ENCODE measurements at places on chromosomes 7 and 10.

DNA sequence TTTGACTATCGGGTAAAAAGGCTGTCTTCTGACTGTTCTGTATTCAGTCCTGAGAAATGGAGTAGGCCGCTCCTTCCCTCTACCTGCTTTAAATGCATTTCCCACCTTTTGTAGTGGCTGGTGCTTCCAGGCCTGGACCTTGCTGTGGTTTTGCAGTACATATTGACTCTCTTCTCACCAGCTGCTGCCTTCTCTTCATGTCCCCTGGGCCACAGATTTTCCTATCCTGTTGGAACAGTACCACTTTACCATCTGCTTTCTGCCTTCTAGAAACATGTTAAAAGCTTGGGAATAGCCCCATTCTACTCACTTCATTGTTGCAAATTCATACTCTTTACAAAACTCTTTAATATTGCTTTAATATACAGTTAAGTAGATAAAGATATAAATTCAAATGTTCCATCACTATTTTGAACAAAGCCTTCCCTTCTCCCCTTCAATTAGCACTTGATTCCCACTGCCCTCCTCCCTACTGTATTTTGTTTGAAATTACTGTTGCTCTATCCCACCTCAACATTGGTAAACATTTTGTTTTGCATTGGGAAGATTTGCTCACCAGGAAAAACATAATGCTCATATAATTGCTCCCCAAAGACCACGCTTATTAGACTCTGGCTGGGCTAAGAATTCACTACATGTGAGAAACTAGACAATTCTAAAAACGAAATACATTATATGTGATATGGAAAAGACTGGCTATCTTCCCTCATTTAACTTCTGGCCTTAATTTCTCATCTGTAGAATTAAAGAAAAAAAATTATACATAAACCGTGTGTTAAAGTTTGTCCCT lies 17.3 kb upstream of the SEMA3C start:
- no peak for DNase-seq

- DNase-seq: peak; percentile 2
These were observed 25.4 kb downstream of the CYP2C9 start for GRCh38 chr10:94963901-94964300.

GRCh38 chr10:122554131-122555036 lies 6.2 kb upstream of the DMBT1 start:
- DNase-seq: no peak

DNA sequence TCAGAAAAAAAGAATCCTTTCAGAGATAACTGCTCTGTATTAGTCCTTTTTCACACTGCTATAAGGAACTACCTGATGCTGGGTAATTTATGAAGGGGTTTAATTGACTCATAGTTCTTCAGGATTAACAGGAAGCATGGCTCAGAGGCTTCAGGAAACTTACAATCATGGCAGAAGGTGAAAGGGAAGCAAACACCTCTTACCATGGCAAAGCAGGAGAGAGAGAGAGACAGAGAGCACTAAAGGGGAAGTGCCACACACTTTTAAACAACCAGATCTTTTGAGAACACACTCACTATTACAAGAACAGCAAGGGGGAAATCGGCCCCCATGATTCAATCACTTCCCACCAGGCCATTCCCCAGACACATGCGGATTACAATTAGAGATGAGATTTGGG lies 114.2 kb downstream of the TES start:
- no peak for DNase-seq

DNA sequence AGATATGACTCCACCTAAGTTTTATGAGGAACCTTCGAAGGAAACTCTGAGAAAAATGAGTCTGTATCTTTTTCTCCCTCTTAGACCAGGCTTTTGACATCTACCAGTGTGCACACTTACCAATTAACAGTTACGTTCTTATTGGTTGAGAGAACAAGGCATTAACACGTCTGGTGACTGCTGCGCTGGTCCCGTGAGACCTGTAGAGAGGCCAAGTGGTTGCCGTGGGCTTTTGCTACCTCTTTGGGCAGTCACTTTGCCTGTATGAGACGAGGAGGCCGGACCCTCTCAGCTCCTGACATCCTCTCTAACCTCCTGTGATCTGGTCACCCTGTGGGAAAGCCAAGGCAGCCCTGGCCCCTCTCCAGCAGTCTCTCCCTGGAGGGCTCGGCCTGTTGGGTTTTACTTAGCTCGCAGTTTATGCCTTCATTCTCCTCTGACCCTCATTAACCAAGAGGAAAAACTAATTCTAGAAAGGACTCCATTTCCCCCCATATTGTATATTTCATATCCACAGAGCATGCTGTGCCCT lies 513.9 kb upstream of the GALNT17 start:
- no peak for DNase-seq

DNA sequence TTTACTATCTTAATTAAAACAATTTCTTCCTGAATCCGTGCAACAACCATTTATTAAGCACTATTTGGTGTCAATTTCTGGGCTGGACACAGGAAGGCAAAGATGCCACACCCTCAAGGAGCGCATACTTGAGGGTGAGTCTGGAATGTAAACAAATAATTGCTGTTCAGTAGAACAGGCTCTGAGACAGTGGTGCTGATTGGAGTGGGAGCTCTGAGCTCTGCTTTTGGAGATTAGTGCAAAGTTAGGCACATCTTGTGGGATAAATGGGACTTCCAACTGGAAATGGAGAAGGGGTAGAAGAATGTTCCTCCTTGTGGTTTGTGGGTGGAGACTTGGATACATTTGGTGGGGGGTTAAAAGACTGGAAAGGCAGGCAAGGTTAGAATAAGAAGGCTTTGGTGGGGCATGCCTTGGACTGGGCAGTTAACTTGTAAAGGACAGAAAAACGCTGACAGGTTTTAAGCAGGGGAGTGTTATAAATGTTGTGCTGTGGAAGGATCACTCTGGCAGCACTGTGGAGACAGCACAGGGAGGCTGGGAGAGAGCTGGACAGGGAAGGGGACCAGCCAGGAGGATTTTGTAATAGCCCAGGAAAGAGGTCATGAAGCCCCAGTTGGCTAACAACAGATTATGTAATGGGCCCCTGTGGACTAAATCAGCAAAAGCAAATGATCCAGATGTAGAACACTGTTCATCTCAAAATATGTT lies 80.7 kb downstream of the ZNF365 start:
- DNase-seq: no peak

DNA sequence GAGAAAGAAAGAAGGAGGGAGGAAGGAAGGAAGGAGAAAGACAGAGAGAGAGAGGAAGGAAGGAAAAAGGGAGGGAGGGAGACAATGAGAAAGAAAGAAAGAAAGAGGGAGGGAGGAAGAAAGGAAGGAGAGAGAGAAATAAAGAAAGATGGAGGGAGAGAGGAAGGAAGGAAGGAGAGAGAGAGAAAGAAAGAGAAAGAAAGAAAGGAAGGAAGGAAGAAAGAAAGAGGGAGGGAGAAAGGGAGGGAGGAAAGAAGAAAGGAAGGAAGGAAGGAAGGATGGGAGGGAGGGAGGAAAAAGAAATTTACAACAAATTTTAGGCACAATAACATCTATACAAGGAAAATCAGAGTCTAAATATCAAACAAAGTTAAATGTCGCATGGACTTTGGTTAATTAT lies 332.6 kb upstream of the KLF6 start:
- no peak for DNase-seq

GRCh38 chr10:3206511-3207157 lies 34.1 kb upstream of the PITRM1 start:
- DNase-seq: no peak

DNA sequence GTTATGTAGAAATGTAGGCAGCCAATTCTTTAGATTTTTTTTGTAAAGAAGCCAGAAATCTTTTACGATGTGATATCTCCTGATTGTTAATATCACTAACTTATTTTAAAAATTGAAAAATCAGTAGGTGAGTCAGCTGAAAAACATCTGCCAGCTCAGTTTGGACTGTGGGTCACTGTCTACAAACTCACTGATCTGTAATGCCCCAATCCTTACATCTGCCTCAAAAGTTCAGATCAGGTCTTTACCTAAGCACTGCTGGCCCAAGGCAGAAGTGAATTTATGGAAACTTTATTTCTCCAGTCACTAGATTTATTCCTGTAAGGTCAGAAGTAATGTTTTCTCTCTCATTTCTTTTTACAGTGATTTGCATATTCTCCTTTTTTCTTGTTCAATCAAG lies 31.0 kb upstream of the FAM13C start:
- no peak for DNase-seq

GRCh38 chr10:79411546-79412495 lies 33.6 kb downstream of the ZCCHC24 start:
- no peak for DNase-seq

GRCh38 chr7:7706101-7706511 lies 12.3 kb downstream of the RPA3 start:
- no peak for DNase-seq

- no peak for DNase-seq
These were observed at the start of gene SRGN for GRCh38 chr10:69087590-69088470. SRGN (plus strand) TSS chr10:69088103; CDS start chr10:69088158, 55 bp downstream.

DNA sequence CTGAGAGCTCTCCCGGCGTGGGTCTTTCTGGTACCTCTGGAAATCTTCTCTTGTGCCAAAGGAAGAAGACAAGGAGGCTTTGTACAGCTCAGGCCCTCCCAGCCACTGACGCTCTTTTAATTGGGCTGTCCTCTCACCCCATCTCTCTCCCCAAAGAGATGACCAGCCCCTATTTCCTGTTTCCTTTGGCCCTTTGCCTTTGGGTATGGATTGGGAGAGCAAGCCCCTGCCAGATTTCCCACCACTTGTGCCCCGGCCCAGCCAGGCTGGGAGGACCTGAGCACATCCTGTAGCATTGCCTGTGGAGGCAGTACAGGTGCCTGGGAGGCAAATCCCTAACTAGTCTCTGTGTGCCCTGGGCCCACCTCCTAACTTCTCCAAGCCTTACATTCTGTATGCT lies 5.7 kb upstream of the PLAC9 start:
- no peak for DNase-seq

- no peak for DNase-seq
These were observed 499 bp downstream of the GAL3ST4 start for GRCh38 chr7:100167912-100168323.

GRCh38 chr7:137951700-137952425 lies 50.0 kb downstream of the CREB3L2 start:
- DNase-seq: no peak

DNA sequence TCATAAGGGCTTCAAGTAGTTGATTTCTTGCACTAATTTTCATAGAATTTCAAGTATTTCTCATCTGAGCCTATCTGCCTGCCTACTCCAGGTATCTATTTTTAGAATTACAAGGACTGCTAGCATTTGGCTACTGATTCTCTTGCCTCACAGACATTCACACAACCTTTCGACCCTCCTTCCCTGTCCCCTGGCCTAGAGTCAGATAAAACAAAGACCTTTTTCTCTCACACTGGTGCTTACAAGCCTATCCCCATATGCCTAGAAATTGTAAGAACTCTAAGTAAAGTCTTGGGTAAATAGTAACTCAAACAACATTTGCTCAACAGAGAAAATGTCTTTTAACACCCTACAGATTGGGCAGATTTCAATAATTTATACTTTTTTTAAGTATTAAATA lies 6.3 kb downstream of the GPAM start:
- peak; percentile 4 for DNase-seq

GRCh38 chr7:20435305-20435704 lies 104.6 kb downstream of the ITGB8 start:
- no peak for DNase-seq

DNA sequence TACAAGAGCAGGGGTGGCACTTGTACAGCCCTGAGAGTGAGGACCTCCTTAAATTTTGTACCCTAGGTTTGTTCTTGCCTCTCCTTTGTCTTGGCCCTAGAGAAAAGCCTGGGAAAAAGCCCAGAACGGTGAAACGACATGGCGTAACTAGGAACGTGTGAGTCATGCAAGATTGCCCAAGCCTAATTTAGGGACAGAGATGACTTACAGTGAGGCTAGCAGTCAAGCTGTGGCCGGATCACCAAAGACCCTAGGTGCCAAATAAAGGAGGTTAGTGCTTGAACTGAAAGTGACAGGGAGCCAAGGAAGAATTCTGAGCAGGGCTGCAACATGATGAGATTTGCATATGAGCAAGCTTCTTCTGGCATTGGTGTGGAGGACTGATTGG lies 25.1 kb downstream of the TBXAS1 start:
- DNase-seq: no peak

DNA sequence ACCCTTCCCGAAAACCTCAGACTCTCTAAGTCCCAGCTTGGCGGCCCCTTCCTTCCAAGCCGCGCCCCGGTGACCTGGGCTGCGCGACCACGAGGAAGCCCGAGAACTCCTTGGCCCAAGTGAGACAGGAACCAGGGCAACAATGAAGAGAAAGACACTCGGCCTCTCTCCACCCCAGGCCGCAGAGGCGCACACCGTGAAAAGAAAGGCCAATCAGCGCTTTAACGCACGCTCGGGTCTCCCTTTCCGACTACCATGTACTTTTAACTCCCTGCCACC lies 166.4 kb upstream of the PPP1R3A start:
- peak; percentile 41 for DNase-seq

- DNase-seq: no peak
These were observed 10.3 kb downstream of the FAM3C start for GRCh38 chr7:121385800-121386179.

DNA sequence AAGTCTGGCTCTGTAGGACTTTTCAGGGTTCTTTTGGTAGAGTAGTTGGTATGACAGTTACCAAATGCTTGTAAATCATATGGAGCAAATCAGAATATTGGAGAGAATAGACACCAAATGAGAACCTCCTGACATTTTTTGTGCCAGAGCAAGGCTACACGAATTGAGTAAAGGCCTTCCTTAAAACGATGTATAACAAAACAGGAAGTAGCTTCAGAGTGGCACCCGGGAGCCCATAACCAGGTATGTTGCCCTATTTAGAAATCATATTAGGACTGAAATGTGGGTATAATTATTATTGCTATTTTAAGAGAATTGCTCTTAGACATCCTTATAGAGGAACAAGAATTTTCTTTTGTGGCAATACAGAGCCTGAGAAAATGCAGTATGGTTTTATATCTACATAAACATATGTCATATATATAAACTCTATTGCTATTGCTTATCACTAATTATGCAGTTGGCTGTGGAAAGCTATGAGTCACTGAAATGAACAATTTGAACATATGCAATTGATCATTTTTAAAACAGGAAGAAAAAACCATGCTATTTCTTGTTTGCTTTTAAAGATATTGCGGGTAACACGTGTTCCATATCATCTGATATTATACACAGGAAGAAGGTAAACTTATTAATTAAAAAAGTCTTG lies 197.4 kb upstream of the MTPN start:
- DNase-seq: no peak

- DNase-seq: peak; percentile 33
These were observed 25.8 kb downstream of the TES start for GRCh38 chr7:116236020-116236630.

GRCh38 chr10:114012650-114013049 lies 31.0 kb upstream of the ADRB1 start:
- DNase-seq: no peak

- no peak for DNase-seq
These were observed 20.8 kb upstream of the HYAL4 start for GRCh38 chr7:123823898-123824753.

DNA sequence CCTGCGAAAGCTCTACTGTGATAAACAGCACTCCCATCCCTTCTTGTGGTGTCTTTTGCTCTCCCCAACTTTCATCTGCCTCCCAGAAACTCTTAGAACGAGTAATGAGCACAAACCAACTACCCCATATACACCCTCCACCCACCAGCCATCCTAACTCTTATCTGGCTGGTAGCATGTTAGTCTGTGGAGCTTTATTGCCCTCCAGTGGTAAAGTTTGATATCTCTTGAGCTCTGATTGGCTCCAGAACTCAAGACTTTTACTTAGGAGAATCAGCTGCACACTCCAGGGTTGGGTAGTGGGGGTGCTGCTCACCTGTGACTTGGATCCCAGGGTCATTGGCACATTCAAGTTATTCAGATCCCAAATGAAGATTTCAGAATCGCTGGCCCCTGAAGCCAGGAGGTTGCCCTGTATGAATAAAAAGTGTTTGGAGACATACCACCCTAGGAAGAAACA lies 10.9 kb downstream of the SEC31B start:
- DNase-seq: peak; percentile 31

Data from neural crest cell (in vitro differentiated cells).